ENCODE measurements at places on chromosomes 7 and 10.
A peak's percentile ranks its signal among the peaks of the same experiment; 100 is the strongest.

- DNase-seq = no peak
Measured at GRCh38 chr10:24887855-24888231, 64.6 kb downstream of the PRTFDC1 start.

- DNase-seq = no peak
Measured at GRCh38 chr10:119713744-119714483, 11.9 kb upstream of the INPP5F start.

DNA sequence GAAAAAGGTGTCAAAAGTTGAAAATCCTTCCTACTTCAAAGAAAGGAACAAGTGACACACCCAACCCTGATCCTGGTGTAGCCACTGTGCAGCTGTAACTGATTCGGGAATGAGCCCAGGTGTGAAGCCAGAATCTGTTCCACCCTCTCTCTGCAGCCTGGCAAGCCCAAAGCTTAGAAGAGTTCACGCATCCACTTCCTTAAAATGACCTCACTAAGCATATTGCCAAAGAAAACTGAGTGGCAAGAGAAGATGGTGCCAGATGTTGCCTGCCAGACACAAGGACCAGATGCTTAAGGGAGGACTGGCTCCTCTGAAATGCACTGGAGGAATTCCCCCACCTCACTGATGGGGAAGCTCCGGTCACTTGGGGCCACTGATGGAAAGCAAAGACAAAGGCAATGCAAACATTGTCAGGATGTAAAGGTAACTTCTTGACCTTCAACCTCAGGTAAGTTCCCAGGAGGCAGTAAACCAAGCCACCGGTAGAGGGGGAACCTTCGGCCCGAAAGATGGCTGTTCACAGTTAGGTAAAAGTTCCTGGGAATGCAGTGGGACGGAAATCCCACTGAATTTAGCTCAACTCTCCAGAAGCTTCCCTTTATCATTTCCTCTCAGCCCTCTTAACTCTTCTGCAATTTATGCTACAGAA lies 554.9 kb downstream of the KCNMA1 start:
- no peak for DNase-seq

GRCh38 chr7:142717453-142717852 lies 31.8 kb upstream of the PRSS1 start:
- DNase-seq = no peak

GRCh38 chr10:112313911-112314310 lies 30.7 kb downstream of the TECTB start:
- no peak for DNase-seq

DNA sequence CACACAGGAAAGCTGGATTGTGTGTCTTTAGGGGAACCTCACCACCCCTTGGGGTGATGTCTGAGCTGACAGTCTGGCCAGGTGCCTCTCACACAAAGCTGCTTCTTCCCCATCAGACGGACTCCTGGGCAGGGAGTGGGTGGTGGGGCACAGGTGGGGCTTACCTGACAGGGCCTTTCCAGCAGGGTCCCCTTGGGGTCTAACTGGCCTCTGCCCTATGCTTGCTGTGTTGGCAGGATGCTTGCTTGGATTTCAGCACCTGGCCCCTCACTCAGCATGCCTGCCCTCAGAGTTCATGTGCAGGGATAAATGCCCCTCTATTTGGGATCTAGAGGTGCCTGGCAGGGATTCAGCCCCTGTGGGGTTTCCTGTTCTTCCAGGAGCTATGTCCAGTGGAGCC lies 496.9 kb upstream of the ZMIZ1 start:
- DNase-seq = no peak

DNA sequence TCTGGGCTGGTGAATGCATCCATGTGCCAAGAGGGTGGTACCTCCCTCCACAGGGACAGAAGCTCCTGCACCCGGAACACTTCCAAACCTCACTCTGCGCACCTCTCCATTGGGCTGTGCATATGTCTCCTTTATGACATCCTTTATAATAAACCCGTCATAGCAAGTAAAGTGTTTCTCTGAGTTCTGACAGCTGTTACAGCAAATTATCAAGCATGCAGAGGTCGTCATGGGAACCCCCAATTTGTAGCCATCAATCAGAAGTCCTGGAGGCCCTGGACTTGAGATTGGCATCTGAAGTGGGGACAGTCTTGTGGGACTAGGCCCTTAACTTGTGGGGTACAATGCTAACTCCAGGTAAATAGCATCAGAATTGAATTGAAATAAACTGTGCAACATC lies 29.4 kb upstream of the PARD3 start:
- DNase-seq = no peak

DNA sequence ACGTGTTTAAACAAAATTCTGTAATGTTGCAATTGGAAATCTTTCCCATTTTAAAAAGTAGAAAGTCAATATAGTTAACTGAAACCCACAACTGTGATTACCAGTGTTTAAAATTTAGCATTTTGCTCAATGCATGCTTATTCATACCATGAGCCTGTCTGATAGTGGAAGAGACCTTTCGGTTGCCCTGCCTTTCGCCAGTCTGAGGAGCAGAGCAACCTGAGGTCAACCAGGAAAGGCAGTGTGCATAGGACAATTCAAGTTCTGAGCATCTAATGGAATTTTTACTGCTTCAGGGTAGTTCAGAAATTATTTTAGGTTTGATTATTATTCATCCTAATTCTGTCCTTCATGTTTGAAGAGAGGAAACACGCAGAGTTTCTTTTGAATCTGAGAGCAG lies 100.8 kb downstream of the CUBN start:
- DNase-seq = no peak

DNA sequence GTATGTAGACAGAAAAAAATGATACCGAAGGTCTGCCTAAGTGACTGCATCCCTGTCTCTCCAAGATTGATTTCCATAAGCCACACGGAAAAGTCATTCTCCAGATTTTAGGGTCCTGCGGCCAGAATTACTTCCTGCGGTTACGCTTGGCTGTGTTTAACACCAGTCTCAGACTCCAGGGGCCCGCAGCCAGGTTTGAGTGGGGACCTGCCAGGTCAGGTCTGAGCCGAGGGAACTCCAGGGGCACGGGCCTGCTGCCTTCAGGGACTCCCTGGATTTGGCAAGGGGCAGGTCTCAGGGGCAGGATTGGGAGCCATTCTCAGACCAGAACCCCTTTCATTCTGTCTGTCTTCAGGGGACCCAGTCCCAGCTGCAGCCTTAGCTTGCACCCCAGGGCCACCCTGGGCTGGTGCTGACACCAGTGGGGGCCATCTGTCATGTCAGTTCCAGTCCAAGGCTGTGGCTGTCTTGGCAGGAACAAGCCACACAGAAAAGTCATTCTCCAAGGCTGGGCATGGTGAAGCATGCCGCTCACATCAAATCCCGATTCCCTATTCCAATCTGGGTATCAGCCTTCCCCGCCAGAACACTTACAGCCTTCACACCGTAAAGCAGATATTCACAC lies 39.0 kb downstream of the TMEM120A start:
- peak; percentile 47 for DNase-seq

DNA sequence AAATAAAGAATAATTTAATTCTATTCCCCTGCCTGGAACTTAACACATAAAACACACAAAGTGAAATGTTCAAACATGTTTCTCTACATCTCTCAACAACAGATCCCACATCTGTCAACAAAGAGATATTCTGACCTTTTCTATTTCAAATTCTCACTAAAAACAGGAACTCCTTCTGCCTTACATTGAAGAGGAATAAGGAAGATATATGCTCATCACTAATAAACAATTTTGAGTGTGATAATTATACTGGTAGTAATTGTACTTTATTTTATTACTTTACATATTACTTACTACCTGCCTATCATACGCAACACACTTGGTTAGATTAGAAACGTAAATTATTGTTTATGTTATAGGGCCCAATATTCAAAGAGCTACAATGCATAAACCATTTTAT lies 13.4 kb downstream of the AKR1C2 start:
- DNase-seq = no peak

GRCh38 chr7:127107601-127108007 lies 145.1 kb downstream of the GRM8 start:
- no peak for DNase-seq

DNA sequence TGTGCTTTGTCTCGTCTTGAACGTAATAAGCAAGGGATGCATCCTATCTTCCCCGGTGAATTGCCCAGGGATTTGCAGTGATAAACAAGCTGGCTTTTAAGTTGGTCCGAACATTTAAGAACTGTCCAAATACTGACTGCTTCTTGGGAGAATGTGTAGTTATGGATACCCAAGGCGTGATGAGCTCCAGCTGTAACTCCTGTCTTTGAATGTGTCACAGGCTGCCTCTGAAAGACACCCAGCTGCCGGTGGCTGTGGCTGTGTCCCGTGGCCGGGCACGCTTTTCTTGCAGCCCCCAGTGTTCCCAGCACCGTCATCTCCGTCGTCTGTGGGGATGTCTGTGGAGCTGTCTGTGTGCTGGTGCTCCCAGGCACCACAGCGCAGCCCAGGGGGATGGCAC lies 118.1 kb downstream of the GLRX3 start:
- DNase-seq = no peak

GRCh38 chr7:21041666-21042065 lies 255.0 kb upstream of the SP8 start:
- no peak for DNase-seq

- DNase-seq = no peak
Measured at GRCh38 chr10:63634488-63635065, 113.4 kb downstream of the REEP3 start.
